ENCODE measurements at places on chromosomes 3 and 15. TPM values are rescaled to one million over a fixed set of nuclear protein-coding genes. Genes with fewer than 3 reads are reported as not detected.

Gene FBLN2
- 51.5 TPM for total RNA-seq

Gene SLC28A2
- total RNA-seq, result 2.5 TPM

Gene SCN10A
- not detected for total RNA-seq

Gene DHFR2
- total RNA-seq, result 6.0 TPM

Gene FETUB
- total RNA-seq, result not detected

Gene PTH1R
- total RNA-seq, result 2.5 TPM
